ENCODE measurements at places on chromosomes 6 and 20. TPM values are rescaled to one million over a fixed set of nuclear protein-coding genes. Genes with fewer than 3 reads are reported as not detected.

The LGSN gene
- not detected for total RNA-seq

The C6orf15 gene
- total RNA-seq, result not detected

- no peak for DNase-seq
Measured at GRCh38 chr6:162965366-162965765, 237.6 kb downstream of the PACRG start.

- peak; percentile 53 for DNase-seq
Measured at GRCh38 chr6:31737991-31738979, 1.5 kb upstream of the MSH5 start.

GRCh38 chr6:21149470-21149869, 444.1 kb upstream of the SOX4 start:
- DNase-seq, result no peak

DNA sequence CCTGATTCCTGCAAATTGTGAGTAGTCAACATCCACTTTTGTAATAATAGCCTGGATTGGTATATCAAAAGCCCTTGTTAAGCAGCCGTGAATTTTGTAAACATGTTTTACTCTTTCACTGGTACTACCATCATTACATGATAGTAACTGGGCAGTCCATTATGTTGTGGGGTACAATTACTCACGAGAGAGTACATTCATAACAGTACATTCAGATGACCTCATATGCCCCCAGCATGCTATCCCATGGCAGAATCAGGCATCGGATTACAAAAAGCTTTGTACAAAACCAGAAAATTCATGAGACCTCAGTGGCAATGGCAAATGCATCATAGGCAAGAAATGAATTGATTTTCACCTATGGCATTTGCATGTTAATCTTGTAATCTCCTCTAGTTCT, 166.2 kb downstream of the EPM2A start:
- DNase-seq, result no peak

DNA sequence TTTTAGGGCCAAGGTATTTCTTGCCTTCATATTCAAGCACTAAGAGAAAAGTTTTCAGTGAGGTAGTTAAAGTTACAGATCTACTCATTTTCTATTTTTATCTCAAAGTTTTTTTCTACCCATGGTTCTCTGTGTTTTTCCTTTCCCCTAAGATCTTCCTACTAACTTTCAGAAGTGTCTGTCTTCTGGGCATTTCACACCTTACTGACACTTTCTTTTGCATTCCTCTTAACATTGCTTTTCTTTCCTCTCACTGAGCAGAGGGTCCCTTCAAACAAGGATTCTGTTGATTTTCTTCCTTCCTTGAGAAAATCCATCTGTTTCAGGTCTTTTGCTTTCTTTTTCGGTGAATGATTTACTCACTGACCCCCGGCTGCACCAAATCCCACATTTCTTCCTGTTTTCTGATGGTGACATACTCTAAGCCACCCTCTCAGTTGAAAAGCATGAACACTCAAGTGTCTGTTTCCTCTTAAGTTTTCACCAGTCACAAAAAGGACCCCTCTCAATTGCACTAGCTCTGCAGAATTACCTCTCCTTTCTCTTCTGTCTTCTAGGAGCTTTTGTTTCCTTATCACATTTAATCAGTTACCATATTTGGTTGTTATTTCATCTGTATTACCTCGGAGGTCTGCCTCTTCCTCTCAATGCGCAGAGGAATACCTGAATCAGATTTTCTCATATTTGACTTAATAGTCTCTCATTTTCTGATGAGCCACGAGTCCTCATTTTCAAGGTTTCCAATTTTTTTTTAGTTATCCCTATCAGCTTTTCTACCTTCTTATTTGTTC, 73.5 kb upstream of the RNF217 start:
- DNase-seq, result no peak

GRCh38 chr6:4844108-4844507, 67.9 kb downstream of the CDYL start:
- DNase-seq, result no peak

- no peak for DNase-seq
Measured at GRCh38 chr6:17054647-17055046, 47.2 kb upstream of the STMND1 start.

GRCh38 chr6:137978252-137978896, 111.3 kb downstream of the TNFAIP3 start:
- no peak for DNase-seq

All from activated T-cell treated with anti-CD3 and anti-CD28 coated beads, Interleukin-2, amount 50 U/mL, for 4 hours (primary cell).